ENCODE measurements at places on chromosomes 2 and 18. TPM values are rescaled to one million over a fixed set of nuclear protein-coding genes. Genes with fewer than 3 reads are reported as not detected.

The ABCG8 gene
- not detected for total RNA-seq

The MEP1B gene
- not detected for total RNA-seq

The QPCT gene
- total RNA-seq, result 0.48 TPM

The MOGAT1 gene
- not detected for total RNA-seq

The RFTN2 gene
- total RNA-seq, result not detected

The OTOS gene
- total RNA-seq, result not detected

The RIT2 gene
- not detected for total RNA-seq

The NYAP2 gene
- not detected for total RNA-seq

The NCKAP1 gene
- 0.15 TPM for total RNA-seq

The INO80B gene
- total RNA-seq, result 42.9 TPM

The SKA1 gene
- total RNA-seq, result 27.6 TPM

The C2orf78 gene
- total RNA-seq, result not detected

The ECEL1 gene
- total RNA-seq, result not detected

The ZAP70 gene
- 304 TPM for total RNA-seq

The LANCL1 gene
- 28.9 TPM for total RNA-seq

The HOXD12 gene
- total RNA-seq, result not detected

The UBR3 gene
- 22.2 TPM for total RNA-seq

The CXCR1 gene
- total RNA-seq, result 0.53 TPM

The EMILIN1 gene
- 1.1 TPM for total RNA-seq

The C2orf80 gene
- total RNA-seq, result not detected

The TBC1D8 gene
- 0.67 TPM for total RNA-seq

The EVX2 gene
- total RNA-seq, result not detected

The RAB6D gene
- not detected for total RNA-seq

The MREG gene
- 10.6 TPM for total RNA-seq

The IGFBP5 gene
- not detected for total RNA-seq

The PECR gene
- 37.4 TPM for total RNA-seq

The PLGLB1 gene
- 6.9 TPM for total RNA-seq

The CRACDL gene
- 0.20 TPM for total RNA-seq

The SMPD4 gene
- 53.9 TPM for total RNA-seq

The UNC80 gene
- not detected for total RNA-seq

The ABCB11 gene
- total RNA-seq, result not detected

The KCNIP3 gene
- not detected for total RNA-seq

The TLK1 gene
- 80.5 TPM for total RNA-seq

The AFF3 gene
- 12.2 TPM for total RNA-seq

The SCYGR4 gene
- total RNA-seq, result not detected

The RBKS gene
- total RNA-seq, result 1.3 TPM

The SDC1 gene
- total RNA-seq, result 0.10 TPM

The CNOT9 gene
- 68.5 TPM for total RNA-seq

The RGPD8 gene
- total RNA-seq, result 8.9 TPM

The AOX1 gene
- 0.10 TPM for total RNA-seq

The HOXD13 gene
- not detected for total RNA-seq

The KATNAL2 gene
- total RNA-seq, result 0.60 TPM

The SERPINB11 gene
- not detected for total RNA-seq

The CAVIN2 gene
- not detected for total RNA-seq

The TDRD15 gene
- total RNA-seq, result not detected

The GAL3ST2 gene
- total RNA-seq, result 0.20 TPM

The ALPP gene
- total RNA-seq, result not detected

The MAPK4 gene
- total RNA-seq, result not detected

The REG3A gene
- total RNA-seq, result not detected

The REEP1 gene
- 0.28 TPM for total RNA-seq

The SLC23A3 gene
- total RNA-seq, result 1.6 TPM

The CDK5R2 gene
- not detected for total RNA-seq

The PER2 gene
- 14.1 TPM for total RNA-seq

The ADGRF3 gene
- total RNA-seq, result 5.9 TPM

The GAREM1 gene
- total RNA-seq, result not detected

Measured in activated naive CD4-positive, alpha-beta T cell treated with anti-CD3 and anti-CD28 coated beads, Interleukin-2, amount 10 ng/mL, durations not matched to agents 5 hours and 36 hours (primary cell).